ENCODE measurements at places on chromosomes 2 and 18.

DNA sequence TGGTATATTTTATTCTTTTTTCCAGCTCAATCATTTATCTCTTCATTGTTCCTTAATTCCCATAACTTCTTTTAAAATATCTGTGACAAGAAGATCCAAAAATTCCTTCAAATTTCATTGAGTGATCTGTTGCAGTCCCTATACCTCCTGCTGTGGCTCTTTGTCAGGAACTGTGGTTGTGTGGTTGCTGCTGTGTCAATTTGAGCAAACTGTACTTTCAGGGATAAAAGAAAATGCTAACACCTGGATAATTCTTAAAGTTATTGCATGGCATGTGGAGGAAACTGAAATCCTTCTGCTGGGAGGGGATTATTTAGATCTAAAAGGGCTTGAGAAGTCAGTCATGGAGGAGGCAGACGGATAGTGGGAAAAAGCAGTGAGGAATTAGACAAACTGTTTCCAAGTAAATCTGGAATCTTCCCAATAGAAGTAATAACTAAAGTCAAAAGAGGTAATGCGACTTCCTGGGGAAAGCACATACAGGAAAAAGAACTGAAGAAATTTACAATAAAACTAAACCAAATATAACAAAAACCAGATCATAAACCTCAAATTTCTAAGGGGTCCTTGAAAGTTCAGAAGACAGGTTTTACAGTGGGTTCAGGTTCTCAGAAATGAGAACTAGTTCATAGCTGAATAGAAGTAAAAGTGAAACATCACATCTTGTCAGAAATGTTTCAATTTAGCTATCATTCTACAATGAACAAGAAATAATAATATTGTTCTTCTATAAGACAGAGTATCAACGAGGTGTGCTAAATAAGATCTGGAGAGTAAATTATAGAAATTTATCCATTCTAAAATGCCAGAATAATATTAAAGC is 33.5 kb upstream of the CD226 start:
- DNase-seq: no peak

DNA sequence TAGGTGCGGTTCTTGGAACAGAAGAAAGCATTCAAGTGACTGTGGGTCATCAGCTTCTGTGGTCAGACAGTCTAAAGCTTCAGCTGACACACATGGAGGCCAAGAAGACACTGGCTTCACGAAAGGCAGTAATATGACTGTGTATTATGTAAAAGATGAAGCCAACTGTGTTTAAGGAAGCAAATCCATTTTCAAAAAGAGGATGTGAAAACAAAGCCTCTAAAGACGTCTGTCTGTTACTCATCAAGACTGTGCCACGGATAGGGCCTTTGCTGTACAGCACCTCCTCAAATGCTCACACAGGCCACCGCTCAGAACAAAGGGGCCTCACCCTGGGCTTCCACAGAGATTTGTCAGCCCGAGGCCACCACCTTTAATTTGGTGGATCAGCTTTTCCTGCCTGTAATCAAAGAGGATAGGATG is 21.1 kb upstream of the TMEM163 start:
- DNase-seq: peak; percentile 53

DNA sequence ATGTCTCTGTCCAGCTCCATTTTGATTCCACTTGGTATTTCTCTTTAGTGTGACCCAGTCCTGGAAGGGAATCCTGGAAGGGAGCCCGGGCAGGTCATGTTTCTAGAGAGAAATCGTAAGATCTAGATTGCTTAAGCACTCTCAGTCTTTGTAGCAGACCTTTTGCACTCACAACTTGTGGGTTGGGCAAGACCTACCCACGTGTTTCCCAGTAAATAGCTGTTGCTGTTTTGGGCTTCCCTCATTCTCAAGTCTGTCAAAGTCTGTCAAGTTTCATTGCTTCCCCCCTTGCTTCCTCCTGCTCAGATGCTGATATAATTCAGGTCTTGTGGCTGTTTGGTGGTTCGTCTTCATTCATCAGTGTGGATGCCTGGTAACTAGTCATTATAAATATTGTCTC is 17.4 kb upstream of the NEMP2 start:
- DNase-seq: no peak

- DNase-seq: no peak
These were observed 95.1 kb downstream of the CYRIA start for GRCh38 chr2:16570516-16570915.

DNA sequence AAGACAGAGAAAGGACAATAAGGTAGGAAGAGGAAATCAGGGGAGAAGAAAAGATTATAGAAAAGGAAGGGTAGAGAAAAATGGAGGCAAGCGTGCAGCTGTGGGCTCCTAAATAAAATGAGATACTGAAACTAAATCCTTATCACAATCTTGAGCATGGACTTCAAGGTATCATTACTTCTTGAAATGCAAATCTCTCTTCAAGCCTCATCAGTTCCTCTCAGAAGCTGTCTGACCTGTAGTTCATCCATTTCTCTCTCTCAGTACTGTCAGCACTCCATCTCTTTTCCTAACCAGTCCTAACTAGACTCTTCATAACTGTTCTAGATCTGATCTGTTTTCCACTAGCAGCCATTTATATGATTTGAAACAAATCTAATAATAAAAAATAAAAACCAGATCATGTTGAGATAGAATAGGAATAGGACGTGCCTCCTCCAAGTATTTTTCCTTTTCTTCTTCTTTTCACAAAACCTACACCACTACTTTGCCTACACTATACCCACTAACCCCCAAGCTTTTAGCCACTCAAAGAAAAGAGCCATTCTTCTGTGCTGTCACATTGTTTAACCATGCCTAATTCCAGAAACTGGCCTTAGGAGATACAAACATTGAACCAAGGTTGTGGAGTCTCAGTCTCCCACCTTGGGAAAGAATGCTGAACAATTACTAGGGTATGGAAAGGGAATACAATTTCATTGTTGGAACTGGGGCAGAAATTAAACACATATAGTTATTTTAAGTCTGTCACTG is 21.1 kb downstream of the BABAM2 start:
- DNase-seq: no peak

GRCh38 chr18:21663578-21663977 is 41.0 kb downstream of the ABHD3 start:
- no peak for DNase-seq

- no peak for DNase-seq
These were observed 69.7 kb upstream of the B3GNT7 start for GRCh38 chr2:231325826-231326225.

DNA sequence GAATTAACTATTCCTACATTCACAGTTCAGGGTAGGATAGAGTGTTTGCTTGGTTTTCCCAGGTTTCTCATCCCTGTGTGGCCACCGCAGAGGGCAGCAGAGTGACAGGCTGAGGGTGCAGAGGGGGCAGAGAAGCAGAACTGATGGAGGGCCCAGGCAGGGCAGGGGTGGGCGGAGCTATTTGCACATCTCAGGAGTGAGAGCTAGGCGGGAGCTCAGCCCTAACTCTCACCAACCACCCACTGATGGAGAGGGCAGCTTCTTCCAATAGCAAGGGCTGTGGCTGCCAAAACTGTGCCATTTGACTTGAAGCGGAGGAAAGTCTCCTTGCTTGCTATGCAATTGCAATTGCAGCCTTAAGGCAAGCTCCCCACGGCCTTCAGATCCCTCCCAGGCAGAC is 12.0 kb upstream of the DARS1 start:
- DNase-seq: peak; percentile 69

GRCh38 chr2:26598336-26598995 is 42.7 kb downstream of the CIB4 start:
- no peak for DNase-seq

DNA sequence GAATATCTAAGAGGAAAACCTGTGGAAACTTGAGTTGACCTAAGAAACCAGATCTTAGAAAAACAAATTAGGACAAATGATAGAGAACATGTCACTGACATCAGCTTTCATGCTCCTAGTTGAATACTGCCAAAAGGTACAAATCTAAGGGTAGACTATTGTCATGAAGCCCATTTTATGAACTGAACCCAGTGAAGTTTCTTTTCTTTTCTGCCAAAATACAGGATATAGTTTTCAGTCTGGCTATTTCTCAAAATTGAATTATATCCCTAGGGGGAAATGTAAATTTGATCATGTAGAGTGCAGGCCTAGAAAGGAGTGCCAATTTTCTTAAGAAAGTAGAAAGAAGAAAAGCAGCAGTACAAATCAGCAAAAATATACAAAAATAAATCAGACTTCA is 46.6 kb downstream of the FSIP2 start:
- no peak for DNase-seq

DNA sequence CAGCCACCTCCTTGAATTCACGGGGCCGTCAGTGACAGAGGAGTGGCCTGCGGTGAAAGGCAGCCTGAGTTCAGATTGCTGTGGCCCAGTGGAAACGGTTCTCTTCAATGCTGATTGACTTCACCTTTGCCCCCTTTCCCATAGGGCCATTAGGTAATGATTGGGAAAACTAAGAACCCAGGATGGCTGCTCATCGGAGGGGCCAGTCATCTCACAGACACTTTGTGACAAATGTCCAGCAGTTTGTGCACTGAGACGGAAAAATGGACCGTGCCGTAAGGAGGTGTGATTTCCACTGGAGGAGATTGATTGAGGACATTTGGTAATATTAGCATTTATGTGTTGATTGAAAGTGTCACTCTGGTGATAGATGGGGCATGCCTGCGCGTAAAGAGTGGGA is 59.7 kb upstream of the TPO start:
- no peak for DNase-seq

DNA sequence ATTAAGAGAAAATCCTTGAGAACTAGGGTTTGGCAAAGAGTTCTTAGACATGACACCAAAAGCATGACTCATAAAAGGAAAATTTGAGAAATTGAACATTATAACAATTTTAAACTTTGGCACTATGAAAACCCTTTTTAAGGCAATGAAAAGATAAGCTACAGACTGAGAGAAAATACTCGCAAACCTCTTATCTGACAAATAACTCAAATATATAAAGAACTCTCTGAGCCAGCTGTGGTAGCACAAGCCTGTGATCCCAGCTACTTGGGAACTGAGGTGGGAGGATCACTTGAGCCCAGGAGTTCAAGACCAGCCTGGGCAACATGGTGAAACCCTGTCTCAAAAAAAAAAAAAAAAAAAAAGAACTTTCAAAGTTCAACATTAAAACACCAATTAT is 70.5 kb downstream of the FAM168B start:
- no peak for DNase-seq

GRCh38 chr2:205656941-205657340 is 25.4 kb upstream of the NRP2 start:
- DNase-seq: no peak

GRCh38 chr2:98608962-98609604 is 694 bp downstream of the UNC50 start:
- DNase-seq: no peak

DNA sequence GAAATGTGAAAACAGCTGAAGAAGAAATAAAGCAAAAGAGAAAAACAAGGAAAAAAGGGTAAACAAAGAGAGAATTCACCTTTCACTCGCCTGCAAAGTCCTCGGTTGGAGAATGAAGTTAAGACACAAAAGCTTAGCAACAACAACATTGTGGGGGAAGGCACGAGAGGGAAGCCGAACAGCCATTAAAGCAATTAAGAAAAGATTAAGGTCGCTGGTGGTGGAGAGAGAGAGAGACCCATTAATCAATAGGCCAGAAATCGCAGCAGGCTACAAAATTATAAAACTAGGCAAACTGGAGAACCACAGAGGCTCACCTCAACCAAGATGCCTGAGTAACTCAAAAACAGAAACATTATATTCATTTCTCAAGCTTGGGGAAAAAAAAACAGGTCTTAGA is 120.0 kb upstream of the SIX3 start:
- no peak for DNase-seq

DNA sequence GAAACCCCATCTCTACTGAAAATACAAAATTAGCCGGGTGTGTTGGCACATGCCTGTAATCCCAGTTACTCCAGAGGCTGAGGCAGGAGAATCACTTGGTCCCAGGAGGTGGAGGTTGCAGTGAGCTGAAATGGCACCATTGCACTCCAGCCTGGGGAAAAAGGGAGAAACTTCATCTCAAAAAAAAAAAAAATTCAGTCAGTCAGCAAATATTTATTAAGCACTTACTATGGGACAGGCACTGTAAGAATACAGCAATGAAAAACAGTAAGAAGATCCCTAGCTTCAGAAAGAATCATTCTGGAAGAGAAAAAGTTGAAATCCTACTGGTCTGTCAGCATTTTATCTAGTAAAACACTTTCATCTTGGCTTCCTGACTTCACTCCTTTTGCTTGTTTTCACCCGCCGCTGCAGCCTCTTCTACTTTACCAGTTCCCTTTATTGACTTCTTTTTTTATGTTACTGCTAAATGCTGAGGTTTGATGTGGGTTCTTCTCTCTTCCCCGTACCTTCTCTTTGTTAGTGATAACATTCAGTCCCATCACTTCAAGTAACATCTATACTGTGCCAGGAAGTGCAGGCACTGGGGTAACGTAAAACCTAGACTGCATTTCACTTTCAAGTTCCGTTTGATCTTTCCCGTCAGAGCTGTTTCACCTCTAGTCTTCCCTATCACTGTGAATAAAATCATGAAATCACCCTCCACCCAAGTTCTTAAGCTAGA is 10.8 kb upstream of the TAF4B start:
- no peak for DNase-seq

GRCh38 chr2:127535422-127535901 is at the start of gene MYO7B:
MYO7B (plus strand) TSS chr2:127535683; CDS start chr2:127559723, 24,040 bp downstream.
- no peak for DNase-seq

- no peak for DNase-seq
These were observed 42.0 kb downstream of the ZFP36L2 start for GRCh38 chr2:43184339-43184895.

- no peak for DNase-seq
These were observed 810.7 kb downstream of the LRRTM4 start for GRCh38 chr2:76711490-76711889.

DNA sequence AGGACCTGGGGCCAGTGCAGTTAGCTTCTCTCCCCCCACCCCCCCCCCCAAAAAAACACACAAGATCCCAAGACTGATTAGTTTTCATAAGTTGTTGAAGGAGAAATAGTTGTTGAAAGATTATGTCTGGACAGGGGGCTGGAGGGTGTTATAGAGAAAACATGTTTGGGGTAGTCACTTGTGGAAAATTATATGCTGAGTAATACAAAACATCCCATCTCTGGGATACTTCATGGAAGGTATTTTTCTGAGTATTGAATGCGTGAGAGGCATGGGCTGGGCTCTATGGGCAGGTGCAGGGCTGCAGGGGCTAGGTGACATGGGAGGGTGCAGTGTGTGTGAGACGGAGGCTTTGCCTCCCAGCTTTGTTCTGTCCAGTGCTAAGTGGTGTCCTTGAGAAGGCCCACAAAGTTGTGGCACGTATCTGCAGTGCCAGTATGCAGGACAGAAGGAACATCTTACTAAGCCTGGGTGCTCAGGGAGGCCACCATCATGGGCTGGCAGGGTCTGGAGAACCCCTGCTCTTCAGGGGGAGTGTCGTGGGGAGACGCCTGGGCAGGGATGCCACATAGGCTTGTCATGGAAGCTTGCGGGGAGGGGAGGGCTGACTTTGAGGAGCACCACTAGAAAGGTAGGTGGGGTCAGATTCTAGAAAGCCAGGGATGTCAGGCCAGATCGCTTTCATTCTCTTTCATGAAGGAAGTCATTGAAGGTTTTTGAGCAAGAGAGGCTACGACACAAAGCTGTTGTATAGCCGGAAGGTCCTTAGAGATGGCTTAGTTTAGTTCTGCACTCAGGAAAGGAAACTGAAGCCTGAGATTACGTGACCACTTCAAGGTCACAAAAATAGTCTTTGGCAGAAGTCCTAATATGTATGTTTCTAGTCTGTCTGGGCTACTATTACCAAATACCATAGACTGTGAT is 232.0 kb downstream of the LDLRAD4 start:
- DNase-seq: no peak

- DNase-seq: no peak
These were observed 29.3 kb downstream of the PTRHD1 start for GRCh38 chr2:24763843-24764242.

Measured in Ammon's horn (tissue), 1 donor.